ENCODE measurements at places on chromosomes 12 and 14.
A peak's percentile ranks its signal among the peaks of the same experiment; 100 is the strongest.

DNA sequence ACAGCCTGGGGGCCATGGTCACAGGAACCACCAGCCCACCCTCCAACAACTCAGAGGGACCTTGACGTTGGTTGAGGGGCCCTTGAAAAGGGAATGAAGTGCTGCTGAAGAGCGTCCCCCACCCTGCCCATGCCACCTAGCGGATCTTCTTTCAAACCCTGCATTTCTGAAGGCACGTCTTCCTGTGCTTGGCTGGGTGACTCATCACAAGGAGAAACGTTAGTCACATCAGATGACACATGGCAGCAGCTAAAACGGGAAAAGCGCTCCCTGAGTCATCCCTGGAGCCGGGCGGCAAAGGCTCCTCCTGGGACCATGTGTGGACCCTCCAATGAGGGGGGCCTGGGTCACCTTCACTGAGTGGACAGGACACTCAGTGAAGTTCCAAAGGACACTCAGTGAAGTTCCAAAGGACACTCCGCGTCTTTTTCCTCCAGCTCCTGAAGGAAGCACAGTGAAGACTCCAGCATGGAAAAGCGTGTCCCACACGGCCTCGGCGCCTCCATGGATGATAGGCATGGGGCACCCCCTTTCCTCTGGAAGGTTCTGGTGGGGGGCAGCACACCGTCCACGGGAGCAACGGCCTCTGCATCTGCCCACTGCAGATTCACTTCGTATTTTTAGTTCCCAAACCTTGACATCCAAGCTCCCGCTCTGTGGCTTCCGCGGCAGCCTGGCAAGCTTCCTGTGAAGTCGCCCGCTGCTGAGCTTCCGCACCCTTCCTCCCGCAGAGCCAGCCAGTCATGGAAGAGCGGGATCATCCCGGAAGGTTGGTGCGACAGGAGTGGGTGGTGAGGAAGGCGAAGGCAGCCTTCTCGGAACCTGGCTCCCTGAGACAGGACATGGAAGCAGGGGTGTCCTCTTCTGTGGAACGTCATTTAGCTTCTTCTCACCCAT lies 383.4 kb downstream of the VRK1 start:
- DNase-seq: no peak

- no peak for DNase-seq
These were observed 38.4 kb upstream of the MANSC4 start for GRCh38 chr12:27818401-27818918.

GRCh38 chr12:120199595-120200306 lies 1.2 kb downstream of the RPLP0 start:
- DNase-seq: peak; percentile 4

GRCh38 chr14:52020161-52020714 lies 30.9 kb downstream of the RTRAF start:
- DNase-seq: no peak

GRCh38 chr12:45726603-45727300 lies 2.8 kb upstream of the ARID2 start:
- no peak for DNase-seq

DNA sequence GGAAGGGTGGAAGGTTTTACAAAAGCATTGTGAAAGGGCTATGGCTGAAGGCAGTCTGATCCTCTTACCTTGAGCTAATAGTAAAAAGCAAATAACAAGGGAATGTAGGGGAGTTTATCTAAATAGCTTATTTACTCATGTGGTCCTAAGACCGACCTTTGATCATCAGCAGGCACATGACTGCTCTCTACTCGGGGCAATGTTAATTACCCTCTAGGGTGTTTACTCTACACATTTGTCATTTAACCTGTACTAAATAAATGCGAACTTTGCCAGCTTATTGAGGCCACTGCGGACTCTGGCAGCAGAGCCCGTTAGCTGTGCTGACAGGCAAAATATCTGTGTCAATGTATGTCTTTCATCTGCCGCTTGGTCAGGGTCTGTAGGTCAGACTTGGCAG lies 768.3 kb upstream of the ATXN7L3B start:
- DNase-seq: no peak

GRCh38 chr12:130656411-130656810 lies 59.7 kb downstream of the RIMBP2 start:
- no peak for DNase-seq

DNA sequence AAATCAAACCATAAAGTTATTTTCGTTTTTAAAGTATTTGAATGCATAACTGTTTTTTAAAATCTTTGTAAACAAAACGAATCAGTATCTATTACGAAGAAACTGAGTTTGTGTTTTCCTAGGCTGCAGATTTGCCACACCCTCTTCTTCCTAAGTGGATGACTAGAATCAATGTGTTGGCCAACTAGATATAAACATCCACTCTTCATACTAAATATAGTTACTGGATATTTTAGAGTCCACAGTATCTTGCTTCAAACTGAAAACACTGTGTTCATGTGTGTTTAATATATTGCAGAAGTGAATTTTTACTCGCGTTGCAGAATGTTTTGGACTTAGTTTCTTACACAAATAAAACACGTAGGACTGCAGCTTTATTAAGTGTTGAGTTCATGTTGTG lies 63.2 kb downstream of the KLHL28 start:
- DNase-seq: no peak

DNA sequence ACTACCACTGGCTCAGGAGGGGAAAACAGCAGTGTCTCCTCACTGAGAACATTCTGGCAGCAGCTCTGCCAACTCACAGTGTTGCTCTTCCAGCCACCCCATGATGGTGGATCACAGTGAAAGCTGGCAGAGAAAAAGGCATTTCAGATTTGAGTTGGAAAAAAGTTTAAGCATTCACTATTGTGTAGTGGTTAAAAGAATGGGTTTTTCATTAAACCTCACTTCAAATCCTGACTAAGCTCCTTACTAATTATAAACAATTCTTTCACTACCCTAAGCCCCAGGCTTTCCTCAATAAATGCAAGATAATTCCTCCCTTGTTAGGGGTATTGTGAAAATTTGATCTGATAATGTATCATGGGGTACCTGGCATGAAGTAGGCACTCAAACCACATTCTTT lies 518.1 kb downstream of the SNAPC1 start:
- no peak for DNase-seq

GRCh38 chr12:124573839-124574786 lies 6.7 kb upstream of the NCOR2 start:
- DNase-seq: no peak

GRCh38 chr12:21478756-21479455 lies 22.5 kb downstream of the RECQL start:
- no peak for DNase-seq

DNA sequence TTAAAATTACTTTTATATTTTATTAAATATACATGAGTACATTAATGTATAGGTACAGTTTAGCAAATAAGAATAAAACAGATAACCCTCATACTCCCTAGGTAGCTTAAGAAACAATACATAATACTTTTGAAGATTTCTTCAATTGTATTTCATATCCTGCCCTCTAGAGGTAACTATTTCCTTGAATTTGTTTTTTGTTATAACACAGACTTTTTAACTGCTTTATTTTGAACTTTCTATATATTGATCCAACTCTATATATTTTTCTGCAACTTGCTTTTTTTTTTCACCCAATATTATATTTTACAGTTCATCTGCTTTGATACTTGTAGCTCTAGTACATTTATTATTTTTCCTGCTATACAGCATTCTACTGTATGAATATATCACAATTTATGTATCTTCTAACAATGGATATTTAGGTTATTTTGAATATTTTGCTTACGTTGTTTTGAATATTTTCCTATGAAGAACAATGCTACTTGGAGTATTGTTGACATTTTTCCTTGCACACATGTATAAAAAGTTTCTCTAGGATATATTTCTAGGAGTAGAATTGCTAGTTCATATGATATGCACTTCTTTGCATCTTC lies 72.8 kb upstream of the ABCD2 start:
- DNase-seq: peak; percentile 29

DNA sequence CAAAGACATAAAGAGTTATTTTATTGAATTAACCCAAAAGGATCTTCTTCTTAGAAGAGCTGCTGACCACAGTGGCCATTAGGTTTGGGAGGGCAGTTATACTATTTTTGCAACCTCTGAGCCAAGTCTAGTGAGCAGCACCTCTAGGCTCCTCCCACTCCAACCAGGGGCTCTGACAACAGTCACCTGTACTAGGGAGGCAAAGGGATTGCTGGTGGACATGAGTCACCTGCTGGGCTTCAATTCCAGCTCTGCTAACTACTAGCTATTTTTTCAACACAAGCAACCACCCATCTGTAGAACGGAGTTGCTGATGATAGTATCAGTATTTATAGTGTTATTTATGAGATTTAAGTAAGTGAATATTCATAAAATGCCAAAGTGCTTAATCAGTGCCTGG lies 166.0 kb downstream of the KLHL28 start:
- no peak for DNase-seq

DNA sequence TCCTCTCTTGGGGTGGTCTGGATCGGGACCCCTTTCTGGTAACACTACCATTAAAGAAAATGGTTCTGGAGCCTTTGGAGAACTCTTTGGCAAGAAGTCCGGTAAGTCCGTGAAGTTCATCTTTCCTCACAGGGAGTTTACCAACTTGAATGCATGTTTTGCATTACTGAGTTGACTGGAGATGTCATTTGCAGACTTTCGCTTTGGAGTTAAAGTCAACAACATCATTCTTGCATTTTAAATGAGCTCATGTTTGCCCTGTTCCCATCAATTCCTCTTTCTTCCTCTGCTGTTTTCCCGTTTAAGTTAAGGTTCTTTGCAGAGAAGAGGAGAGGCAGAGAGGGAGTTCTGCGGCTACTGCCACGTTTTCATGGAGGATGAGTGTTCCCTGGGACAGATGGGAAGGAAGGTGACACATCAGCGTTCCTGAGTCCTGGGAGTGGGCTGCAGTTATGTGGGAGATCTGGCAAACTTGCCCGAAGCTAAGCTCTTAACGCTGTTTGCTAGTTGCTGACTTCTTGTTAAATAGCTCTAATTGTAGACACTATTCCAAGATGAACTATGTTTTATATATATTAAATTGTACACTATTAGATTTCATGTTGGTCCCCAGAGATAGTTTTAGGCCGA lies 18.8 kb upstream of the PRICKLE1 start:
- no peak for DNase-seq

GRCh38 chr14:68792979-68793733 lies at the start of gene ZFP36L1:
Gene ZFP36L1, minus strand, starts transcription at chr14:68793067. Its CDS starts 129 bp downstream, at chr14:68792938.
- peak; percentile 50 for DNase-seq

DNA sequence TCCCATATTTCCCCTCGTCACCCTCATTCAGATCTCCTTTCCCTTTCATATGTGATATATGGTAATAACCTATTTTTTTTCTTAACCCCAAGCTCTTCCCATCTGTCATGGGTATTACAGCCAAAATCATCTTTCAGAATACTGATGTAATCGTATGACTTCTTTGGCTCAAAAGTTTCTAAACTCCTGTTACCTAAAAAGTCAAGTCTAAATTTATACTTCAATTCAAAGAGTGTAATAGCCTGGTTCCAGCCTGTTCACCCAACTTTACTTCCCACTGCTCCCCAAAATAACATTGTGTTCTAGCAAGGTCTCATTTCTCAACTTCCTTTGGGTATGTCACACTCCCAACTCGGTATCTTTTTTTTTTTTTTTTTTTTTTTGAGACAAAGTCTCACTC lies 48.5 kb downstream of the TBK1 start:
- peak; percentile 75 for DNase-seq

- DNase-seq: no peak
These were observed 1.2 kb downstream of the PPTC7 start for GRCh38 chr12:110581931-110582275.

DNA sequence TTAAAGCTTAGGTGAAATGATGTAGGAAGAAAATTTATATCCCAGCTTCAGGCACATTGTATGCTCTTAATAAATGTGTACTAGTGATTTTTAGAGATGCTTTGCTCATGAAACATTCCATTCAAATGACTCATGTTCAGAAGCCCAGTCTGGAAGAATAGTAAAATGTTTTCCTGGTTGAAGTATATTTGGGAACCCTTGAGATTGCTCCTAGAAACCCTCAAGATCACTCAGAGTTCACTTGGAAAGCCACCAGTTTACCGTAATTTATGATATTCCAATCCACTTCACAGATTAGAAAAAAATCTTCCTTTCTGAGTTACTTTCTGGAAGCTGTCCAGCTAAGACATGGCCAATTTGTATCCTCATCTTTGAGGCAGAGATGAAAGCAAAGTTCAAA lies 186.4 kb downstream of the SYT10 start:
- DNase-seq: no peak

GRCh38 chr12:27060740-27061139 lies 21.6 kb downstream of the C12orf71 start:
- DNase-seq: no peak

- no peak for DNase-seq
These were observed 203.5 kb upstream of the PLXNC1 start for GRCh38 chr12:93944911-93945310.

GRCh38 chr12:96503976-96504375 lies 14.6 kb downstream of the CFAP54 start:
- no peak for DNase-seq

DNA sequence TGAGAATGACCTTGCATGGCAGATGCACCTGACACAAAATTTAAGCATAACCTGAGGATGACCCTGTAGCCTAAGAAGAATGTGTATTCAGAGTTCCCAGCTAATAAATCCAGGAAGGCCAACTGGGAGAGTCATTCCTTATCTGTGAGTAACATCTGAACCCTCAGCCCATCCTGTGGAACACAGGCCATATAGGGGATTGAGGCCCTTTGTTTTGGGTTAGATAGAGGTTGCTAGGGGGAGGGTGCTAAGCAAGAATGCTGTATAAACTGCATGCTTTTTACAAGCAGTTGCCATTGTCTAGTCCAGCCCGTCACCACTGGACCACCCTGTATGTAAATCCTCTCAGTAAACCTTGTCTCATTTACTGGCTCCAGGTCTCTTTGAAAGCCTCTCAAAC lies 77.0 kb downstream of the BICD1 start:
- no peak for DNase-seq

DNA sequence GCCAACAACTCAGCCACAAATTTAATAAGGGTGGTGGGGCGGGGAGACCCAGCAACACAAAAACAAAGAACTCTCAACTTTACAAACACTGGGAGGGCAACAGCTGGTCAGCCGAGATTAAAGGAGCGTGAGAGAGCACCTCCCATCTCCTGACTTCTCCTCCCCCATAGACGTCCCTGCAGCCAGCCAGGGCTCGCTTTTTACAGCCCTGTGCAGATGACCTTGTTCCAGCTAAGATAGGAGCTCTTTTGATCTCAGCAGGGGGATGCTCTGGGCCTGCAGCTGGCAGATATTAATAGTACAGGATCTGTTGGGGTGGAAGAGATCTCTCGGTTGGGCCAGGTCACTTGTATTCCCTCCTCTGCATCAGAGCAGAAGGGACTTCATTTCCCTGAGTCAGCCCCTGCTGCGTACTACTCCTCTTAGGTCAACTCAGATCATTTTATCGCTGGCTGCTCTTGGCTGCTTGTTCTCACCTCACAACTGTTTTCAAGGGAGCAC lies 475.8 kb downstream of the RAD51B start:
- DNase-seq: no peak
